ENCODE measurements at places on chromosomes 4 and X. TPM values are rescaled to one million over a fixed set of nuclear protein-coding genes. Genes with fewer than 3 reads are reported as not detected.

LRRC66 gene
- total RNA-seq: not detected

KLB gene
- not detected for total RNA-seq

PHKA2 gene
- 24.7 TPM for total RNA-seq

DNA sequence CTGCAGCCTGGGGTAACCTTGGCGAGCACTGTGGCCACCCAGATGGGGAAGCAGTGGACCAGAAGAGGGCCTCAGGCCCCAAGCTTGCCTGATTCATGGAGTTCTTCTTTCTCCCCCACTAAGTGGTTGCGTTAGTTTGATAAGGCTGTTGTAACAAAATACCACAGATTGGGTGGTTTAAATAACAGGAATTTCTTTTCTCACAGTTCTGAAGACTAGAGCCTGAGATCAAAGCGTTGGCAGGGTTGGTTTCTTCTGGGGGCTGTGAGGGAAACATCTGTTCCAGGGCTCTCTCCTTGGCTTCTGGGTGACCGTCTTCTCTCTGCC lies 105.7 kb upstream of the GATB start:
- no peak for DNase-seq

DNA sequence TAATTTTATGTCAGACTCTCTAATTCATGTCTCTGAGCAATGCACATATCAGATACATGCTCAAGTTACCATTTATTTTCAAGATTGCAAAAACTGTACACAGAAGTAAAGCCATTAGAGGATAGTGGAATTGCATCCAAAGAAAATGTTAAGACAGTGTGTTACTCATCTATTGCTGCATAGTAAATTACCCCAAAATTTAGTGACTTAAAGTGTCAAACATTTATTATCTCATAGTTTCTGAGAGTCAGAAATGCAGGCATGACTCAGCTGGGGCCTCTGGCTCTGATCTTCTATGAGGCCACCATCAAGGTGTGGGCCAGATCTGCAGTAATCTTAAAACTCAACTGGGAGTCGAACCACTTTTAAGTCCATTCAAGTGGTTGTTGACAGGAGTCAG lies 275.2 kb downstream of the QDPR start:
- no peak for DNase-seq

All from K562 (cell line).